ENCODE measurements at places on chromosomes 2 and 18.

DNA sequence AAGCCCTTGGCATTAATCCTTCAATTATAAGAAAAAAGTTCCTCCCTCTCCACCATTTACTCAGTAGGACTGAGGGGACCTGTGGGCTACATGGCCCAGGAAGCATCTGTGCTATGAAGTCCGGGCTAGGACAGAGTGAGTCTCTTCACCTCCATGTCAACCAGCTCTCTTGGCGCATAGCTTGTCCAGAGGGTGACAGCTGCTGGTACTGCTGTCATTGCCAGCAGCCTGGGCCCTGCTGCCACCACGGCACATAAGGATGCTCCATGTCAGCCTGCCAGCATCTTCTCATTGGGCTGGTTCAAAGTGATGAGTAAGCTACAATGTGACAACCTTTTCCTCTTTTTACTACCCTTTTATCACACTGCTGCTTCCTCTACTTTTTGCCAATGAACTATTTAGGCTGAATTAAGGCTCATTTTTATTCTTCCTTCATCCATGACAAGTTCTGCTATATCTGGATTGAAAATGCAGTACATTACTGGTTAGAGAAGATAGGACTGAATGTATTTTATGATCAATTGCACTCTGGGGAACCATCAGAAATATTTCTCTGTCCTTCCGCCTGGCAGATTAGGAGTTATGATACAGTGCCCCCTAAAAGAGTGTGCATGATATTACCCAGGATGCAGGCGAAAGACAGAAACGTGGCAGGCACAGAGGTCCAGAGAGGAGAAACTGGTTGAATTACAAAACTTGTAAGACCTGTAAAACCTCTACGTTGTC, 258.9 kb upstream of the TNP1 start:
- no peak for DNase-seq

GRCh38 chr2:24452502-24452885, 38.6 kb upstream of the NCOA1 start:
- DNase-seq: no peak

GRCh38 chr2:164565359-164565758, 55.9 kb downstream of the GRB14 start:
- DNase-seq: no peak

DNA sequence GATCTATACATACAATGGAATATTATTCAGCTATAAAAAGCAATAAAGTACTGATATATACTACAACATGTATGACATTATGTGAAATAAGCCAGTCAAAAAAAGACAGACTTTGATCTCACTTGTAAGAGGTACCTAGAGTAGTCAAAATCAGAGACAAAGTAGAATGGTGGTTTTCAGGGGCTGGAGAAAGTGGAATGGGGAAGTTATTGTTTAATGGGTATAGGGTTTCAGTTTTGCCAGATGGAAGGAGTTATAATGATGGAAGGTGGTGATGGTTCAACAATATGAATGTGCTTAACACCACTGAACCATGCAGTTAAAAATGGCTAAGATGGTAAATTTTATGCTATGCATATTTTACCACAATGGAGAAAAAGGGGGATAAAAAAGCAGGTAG, 6.3 kb downstream of the COBLL1 start:
- no peak for DNase-seq

DNA sequence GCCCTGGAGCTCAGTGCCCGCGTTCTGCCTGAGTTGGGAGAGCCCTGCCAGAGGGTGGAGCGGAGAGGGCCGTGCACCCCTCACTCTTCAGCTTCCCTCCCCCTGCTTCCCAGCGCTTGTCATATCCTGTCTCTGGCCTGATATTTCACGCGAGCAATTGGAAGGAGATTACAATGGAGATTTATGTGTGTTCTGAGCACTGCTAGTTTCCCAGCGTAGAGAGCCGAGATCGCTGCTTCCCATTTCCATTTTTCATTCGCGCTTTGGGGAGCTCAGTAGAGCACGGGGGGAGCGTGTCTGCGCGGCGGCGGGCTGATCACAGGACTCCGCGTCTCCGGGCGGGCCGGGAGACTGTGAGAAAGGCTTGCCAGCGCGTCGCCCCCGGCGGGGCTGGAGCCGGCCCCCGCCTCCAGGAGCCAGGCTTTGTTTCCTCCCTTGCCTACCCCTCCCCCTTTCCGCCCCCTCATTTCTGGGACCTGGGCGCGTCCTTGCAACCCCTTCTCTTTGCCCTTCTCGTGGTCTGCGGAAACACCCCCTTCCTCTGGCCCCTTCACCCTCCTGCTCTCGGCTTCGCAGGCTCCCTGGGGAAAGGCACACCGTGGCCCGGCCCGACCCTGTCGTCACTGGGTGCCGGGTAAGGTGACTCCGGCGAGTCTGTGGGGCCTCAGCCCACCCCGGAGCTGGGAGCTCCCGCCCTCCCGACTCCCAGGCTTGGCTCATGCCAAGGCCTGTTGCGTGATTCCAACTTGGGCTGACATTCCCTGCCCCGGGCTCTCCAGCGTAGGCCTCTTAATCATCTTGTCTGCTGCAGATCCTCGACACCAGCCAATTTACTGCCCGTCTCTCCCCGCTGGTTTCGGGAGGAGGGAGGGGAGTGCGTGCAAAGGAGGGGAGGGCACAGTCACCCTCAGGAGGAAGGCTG, 5.8 kb downstream of the DLX2 start:
- no peak for DNase-seq

DNA sequence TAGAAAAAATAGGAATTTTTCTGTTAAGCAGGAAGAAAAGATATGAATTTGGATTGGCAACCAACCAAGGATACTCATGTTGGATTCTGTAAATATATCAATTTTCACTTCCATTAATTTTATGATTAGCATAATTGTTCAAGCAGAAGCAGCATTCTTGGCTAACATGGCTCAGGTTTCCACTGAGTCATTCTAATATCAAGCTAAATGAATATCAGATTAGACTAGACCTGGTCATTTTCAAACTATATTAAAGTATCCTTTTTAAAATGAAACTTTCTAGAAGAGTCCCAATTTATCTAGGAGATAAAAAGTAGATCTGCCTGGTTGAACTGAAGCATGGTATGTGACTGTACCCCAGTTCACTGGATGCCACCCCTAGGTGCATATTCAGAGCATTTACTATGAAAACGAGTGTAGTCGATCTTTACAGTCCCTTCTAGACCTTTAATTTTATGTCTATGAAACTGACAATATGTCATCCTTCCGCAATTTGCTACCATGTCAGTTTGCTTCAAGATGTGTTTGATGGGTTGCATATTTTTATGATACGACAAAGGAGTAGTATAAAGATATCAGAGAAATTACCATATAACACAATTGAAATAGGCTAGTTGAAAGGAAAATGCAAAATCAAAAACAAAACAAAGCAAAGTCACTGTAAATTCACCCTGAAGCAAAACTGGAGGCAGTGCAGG, 704.9 kb downstream of the ERBB4 start:
- no peak for DNase-seq

DNA sequence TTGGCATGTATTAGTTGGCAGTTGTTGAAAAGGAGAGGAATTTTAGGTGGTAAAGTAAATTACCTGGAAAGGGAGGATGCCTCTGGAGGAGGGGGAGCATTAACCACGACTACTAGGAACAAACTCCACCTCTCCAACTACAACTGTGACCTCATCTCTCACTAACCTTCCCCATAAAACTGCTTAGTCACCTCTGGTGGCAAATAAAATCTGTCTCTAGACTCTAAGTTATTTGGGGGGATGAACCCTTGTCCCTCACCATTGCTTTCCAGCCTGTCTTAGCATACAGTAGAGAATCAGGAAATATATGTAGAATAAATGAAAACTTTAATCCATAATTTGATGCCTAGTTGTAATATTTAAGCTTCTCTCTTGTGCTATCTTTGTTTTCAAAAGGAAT, 27.6 kb upstream of the MYO1B start:
- no peak for DNase-seq

DNA sequence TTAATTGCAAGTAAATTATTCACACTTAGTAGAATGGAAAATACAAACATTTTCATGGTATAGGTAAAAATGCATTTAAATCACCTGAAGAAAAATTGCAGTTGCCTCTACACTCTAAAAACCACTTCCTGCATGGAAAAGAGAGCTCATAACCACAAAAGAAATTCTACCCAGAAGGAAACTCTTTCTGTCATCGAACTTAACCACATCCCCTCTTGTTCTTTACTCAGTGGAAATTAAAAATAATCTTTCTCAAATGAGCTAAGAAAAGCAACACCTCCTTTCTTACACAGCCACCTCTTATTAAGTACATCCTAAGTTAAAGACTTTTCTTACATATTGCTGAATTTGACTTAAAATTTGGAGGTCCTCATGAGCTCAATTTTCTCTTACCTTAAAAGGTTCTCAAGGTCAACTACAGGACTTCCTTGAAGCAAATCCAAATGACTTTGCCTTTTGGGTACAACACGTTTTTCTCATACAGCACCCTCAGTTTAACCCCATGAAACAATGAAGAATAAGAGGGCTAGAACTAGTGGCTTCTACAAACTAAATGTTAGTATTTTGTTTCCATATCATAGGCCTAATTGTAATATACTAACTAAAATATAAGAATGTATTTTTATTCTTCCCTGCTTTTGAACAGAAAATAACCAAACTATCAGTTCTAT, 109.1 kb upstream of the CRIM1 start:
- no peak for DNase-seq

GRCh38 chr2:238974501-238975166, 126.7 kb downstream of the TWIST2 start:
- peak; percentile 53 for DNase-seq

DNA sequence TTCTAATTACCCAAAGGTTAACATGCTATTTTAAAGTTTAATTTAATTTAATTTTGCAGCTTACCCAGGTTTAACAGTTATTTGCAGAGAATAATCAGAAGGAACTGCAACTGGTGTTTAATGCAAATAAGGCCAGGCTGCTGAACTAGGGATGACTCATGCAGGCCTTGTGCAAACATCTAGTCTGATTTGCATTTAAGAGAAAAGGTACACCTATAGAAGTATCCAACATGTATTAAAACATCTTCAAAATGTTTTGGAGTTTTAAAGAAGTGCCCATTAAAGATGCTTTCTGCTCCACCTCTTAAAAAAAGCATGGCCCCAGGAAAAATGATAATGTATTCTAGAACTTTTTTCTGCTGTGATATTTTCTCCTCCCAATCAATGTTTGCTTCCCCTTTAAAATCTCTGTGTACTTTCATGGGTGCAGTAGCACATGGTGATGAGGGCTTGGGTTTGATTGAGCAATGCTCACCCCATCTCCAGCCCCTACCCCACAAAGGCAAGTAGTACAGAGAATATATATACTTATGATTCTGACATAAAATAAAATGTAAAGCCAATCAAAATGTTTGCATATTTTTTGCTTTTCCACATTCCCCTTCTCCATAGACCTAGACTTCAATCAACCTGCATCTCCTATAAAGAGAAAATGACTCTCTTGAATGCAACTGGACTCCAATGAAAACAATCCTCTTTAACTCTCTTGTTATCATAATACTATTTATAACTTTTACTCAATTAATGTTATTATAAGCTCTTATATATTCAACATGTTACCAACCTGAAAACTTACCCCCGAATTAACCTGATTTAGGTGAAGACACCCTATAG, 54.1 kb downstream of the ATP8B1 start:
- DNase-seq: no peak

DNA sequence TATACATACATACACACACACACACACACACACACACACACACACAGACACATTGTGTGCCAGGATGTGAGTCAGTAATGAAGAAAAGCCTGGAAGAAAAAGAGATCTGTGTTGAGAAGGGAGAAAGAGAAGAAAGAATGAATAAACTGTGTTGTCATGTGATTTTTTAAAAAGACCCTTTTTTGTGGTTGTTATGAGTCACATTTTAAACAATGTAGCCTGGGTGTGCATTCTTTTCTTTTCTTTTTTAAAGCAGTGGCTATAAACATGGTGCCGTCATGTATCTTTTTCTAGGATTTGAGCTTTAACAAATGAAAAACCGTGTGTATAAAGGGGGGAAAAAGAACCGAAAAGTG, 87.2 kb downstream of the NRP2 start:
- DNase-seq: peak; percentile 52

GRCh38 chr2:118505436-118505835, 342.0 kb downstream of the EN1 start:
- no peak for DNase-seq

DNA sequence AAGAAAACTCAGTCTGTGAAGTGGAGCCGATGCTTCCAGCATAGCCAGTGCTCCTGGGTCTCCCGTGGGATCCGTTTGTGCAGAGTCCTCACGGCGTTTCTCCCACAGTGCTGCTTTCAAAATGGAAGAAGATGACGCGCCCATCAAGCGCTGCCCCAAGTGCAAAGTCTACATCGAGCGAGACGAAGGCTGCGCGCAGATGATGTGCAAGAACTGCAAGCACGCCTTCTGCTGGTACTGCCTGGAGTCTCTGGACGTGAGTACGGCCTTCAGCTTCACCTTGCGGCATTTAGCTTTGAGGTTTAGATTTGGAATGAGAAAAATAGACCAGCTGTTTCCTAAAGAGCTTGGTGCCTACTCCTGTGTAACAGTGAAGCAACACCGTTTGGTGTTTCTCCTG, 107.0 kb downstream of the RNF144A start:
- no peak for DNase-seq

DNA sequence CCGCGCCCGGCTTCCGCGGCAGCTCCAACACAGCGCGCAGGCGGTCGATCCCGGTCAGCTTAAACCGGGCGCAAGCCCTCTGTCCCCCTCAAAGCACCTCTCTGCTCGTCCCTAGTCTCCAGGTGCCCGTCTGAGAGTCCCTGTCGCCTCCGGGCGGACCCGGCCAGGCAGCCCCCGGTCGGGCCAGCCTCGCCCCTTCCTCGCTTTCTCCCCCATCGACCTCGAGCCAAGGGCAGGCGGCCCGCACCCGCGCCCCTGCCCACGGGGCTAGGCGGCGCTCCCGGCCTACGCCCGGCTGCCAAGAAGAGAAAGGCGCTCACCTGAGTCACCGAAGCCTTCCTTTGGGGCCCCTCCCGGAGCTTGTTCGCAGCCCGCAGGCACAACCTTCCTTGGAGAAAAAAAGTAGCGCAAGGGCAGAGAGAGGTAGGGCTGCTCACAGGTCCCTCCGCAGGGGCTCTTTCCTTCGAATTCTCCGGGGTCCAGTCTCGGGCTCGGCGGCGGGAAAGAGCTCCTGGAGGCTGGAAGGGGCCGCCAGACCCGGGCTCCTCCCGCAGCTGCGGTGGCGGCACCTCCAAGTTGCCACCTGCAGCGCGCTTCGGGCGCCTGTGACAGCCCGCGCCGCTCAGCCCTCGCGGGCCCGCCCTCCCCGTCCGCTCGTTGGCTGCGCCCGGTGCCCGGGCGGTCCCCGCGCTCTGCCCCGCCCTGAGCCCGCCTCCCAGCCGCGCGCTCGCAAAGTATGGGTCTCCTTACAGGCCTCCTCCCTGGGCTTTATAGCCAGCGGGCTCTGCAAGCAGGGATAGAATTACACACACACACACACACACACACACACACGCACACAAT, 86.5 kb upstream of the EPB41L3 start:
- DNase-seq: peak; percentile 31

DNA sequence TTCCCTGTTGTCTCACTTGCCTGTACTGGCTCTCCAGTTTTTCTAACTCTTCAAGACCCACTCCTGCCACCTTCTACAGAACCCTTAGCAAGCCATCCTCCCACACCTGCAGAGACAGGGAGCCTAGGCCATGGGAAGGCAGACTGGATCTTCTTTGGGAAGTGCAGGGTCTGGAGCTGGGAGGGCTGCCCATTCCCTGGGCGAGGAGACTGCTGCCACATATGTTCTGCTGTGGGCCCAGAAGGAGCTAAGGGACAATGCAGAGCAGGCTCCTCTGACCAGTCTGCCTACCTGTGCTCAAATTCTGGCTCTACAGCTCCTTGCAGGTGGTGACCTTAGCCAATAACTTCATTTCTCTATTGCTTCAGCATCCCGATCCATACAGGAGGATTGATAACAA, 152.1 kb upstream of the CELF4 start:
- no peak for DNase-seq
